ENCODE measurements at places on chromosomes 2 and 18.

GRCh38 chr2:46964835-46965560 lies 49.4 kb upstream of the MCFD2 start:
- DNase-seq: no peak

GRCh38 chr18:2572892-2573291 lies 1.5 kb downstream of the NDC80 start:
- DNase-seq: no peak

- no peak for DNase-seq
These were observed 1.3 kb downstream of the CALCRL start for GRCh38 chr2:187446711-187447110.

DNA sequence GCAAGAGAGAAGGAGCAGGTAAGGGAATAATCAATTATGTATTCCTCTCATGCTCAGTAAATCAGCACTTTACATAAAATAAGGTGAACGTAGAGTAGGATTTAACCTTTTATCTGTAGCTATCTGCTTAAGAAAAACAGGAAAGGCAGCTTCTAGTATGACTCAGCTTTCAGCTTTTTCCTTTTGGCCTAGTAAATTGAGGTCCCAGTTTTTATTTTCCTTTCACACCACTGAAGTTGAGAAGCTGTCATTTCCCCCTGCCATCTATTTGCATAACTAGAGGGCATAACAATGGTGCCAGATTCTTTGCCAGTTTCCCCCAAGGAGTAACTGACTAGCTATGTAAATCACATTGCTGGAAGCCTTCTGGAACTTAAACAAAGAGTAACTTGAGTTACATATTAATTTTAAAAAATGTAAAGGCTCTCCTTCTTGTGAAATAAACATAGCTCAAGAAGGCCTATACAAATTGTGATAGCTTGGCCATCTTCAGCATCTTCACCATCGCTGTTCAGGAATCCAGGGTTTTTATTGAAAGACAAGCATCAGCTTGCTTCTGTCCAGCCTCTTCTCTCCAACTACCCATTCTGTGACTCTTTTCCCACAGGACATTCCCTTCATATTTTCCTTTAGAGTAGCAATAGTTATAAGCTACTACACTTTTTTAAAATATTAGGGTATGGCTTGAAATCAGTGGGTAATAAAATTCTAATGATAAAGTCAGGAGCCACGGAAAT lies 97.0 kb downstream of the KYNU start:
- no peak for DNase-seq

DNA sequence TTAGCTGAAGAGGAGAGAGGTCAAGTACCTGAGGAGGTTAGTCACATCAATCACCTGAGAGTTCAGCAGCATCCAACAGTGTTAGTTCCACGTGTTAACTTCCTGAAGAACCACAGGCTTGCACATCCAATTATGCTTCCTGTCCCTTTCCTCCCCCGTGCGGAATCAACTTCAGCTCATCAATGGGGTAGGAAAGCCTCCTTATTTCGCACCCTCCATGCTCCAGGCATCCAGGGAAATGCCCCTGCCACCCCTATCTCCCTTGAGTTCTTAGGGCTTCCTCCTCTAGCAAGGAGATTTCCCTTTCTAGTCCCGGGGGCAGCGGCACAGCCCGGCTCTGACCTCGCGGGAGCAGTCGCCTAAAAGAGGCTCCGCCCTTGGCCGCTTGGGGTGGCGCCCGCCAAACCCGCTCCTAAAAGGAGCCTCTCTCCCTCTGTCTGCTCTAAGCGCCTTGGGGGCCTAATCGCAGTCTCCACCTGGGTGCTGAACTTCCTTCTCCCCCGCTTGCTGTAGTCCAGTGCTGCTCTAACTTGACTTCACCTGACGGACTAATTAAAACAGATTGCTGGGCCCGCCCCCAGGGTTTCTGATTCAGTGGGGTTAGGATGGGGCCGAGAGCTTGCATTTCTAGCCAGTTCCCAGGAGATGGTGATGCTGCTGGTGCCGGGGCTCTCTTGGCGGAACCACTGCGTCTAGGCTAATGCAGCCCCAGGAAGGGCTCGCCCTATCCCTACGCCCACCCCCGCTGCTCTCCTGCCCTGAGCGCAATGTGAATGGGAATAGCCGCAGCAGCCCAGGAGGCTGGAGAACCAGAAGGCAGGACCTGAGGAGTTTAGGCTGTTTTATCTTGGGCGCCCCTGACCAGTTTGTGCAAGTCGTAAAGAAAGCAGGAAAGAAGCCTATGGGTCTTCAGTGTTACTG lies 3.4 kb upstream of the TET3 start:
- DNase-seq: no peak

DNA sequence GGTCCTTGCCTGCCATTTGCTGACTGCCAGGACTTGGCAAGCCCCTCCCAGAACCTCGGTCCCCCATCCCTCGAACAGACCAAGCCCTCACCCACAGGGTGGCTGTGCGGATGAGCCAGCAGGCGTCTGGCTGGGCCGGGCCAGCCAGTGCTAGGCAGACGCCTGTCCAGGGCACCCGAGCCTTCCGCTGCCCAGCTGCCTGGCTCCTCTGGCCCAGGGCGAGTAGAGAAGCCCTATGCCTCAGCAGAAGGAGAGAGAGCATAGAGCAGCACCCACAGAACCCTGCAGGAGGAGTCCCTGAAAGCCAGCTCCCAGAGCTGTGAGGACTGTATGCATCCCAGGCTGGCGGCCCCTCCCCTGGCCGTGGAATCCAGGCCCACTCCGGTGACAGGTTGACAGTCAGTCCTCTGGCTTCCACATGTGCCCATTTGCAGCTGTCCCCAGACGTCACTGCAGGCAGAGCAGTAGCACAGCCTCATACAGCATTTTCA lies 62.1 kb upstream of the GLI2 start:
- peak; percentile 61 for DNase-seq

GRCh38 chr2:136188086-136188485 lies 70.1 kb upstream of the CXCR4 start:
- no peak for DNase-seq

DNA sequence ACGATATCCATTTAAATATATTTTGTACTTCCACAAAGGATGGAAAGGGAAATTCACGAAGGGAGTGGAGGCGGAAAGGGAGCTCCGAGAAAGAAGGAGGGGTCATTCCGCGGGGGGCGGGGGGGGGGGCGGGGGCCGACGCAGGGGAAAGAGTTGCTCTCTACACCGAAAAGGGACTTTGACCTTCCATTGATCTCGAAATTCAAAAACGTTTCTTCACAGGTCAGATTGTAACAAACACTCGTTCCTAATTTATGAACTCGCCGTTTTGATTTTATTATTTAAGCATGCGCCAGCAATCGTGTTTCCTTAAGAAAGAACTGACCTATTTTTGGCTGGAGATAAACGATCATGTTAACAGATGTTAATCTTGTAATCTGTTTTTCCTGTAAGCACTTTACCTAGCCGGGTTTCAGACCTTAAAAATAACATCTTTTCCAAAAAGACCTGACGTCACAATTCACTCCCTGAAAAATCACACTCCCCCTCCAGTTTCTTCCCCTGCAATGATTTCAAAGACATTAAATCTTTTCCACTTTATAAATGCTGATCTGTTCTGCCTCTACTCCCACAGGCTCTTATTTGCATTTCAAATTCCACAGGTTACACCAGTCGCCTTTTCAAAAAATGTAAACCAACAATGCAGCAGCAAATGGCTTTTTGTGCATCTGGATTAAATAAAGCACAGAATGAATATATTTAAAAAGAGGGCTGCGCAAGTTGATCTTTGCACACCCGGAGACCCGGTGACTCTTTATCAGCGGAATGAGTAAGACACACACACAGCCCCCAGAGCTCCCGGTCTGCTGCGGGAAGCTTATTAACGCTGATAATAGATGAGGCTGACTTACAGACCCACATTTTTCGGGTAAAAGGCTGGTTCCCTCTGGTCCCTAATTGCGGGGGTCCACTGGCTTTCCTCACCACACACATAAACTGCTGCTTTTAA lies 1.6 kb downstream of the ZNF516 start:
- peak; percentile 44 for DNase-seq

DNA sequence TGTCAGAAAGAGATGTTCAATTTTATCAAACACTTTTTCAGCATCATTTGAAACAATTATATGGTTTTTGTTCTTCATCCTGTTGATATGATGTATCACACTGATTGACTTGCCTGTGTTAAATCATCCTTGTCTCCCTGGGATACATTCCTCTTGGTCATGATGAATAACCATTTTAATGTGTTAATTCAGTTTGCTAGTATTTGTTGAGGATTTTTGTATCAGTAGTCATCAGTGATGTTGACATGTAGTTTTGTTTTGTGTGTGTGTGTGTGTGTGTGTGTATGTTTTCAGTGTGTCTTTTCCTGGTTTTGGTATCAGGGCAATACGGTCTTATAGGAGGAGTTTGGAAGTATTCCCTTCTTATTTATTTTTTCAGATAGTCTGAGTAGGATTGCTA lies 325.4 kb downstream of the ZNF804A start:
- no peak for DNase-seq

DNA sequence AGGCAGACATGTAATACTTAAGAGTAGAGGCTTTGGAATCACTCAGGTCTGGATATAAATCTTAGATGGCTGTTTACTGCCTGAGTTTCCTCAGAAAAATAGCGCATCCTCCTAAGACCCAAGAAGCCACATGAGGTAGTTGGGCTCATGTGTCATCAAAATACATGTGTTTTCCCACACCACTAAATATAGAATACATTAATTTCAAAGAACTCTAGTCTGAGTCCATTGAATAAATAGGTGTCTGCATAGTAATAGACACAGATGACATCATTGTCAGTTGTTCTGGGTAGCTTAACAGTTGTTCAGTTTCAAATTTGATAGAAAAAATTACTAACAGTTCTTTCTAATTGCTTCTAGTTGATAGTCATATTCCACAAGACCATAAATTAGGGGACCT lies 9.6 kb downstream of the PPP1R1C start:
- DNase-seq: no peak

- DNase-seq: no peak
These were observed 434.7 kb downstream of the GRB14 start for GRCh38 chr2:164186591-164186990.

DNA sequence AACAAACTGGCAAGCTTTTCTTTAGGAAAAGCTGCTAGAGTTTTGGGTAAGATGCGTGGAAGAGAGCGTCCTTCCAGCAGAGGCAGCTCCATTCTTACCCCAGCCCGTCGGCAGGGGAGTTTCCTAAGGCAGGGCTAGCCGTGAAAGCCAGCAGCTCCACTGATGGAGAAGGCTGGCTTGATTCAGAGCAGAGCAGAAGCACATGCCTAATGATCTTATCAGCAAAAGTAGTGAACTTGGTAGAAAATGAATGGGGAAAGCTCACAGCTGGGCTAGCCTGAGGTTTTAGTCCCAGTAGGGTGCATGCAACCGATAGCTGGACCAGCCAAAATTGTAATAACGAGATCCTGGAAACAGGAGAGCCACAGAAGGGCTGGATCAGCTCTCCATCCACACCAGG lies 20.8 kb downstream of the LAMA1 start:
- no peak for DNase-seq

- peak; percentile 41 for DNase-seq
These were observed 620 bp upstream of the SLC9A2 start for GRCh38 chr2:102618452-102619413.

- no peak for DNase-seq
These were observed 47.9 kb downstream of the SOX11 start for GRCh38 chr2:5740053-5740452.

GRCh38 chr2:196925051-196925767 lies 1.3 kb downstream of the PGAP1 start:
- DNase-seq: no peak

DNA sequence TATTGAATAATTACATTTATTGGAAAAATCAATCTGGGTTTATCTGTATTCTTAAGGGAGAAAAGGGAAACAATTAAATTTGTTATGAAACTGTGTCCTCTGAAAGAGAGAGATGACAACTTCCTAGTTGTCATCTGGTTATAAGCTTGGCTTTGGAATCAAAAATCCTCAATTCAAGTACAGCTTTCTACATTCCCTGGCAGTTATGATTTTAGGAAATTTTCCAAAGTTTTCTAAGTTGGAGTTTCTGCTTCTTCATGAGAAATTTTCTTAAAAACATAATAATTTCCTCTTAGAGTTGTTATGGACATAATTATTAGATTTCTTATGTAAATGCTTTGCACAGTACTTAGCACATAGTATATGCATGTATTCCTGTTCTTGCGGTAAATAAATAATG lies 625.6 kb upstream of the SLC39A10 start:
- DNase-seq: no peak

DNA sequence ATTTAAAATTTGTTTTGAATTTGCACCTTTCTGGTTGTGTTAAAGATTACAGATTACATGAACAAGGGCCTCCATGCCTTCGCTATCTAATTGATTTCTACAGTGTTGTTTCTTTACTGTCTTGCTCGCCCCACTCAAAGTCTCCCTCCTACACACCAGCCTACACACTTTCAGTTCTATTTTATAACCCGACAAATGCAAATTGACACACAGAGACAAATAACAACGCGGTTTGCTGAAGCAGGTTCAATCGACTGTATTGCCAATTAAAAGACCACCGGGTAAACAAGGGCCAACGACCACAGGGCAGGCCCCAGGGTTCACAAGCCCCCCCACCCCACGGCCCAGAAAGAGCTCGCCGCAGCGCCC lies 869 bp downstream of the STARD7 start:
- DNase-seq: no peak

GRCh38 chr2:118333664-118334063 lies 245.4 kb downstream of the INSIG2 start:
- DNase-seq: no peak

GRCh38 chr2:33158482-33159003 lies 211.8 kb downstream of the LTBP1 start:
- DNase-seq: no peak

- DNase-seq: no peak
These were observed 311.7 kb downstream of the EIPR1 start for GRCh38 chr2:3065928-3066327.

DNA sequence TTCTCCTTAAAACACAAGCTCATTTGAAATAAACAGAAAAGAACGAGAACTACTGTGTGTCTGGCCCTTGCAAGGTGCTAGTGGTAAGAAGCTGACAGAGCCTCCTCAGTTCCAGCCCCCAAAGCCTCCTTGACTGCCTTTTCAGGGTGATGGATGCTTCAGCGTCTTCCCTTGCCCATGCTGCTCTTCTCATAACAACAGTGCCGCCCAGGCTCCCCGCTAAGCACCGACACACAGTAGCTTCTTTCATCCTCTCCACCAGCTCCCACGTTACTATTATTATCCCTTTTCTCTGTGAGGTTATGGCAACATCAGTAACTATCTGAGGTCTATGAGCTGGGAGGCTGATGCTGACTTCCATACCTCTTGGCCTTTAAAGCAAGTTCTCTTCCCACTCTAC lies 418.6 kb downstream of the TSN start:
- no peak for DNase-seq

- no peak for DNase-seq
These were observed 73.9 kb downstream of the SDC1 start for GRCh38 chr2:20150806-20151571.

All from right hindlimb (tissue), 1 donor.